Gastrocnemius medialis (tissue), 4 donors: ENCODE measurements at places on chromosomes 1 and 21.

GRCh38 chr1:31036749-31037500 is 28.6 kb downstream of the PUM1 start:
- no peak for DNase-seq

GRCh38 chr21:45421071-45421845 is 16.3 kb downstream of the COL18A1 start:
- no peak for DNase-seq

GRCh38 chr1:47622776-47623556 is 185.1 kb downstream of the FOXD2 start:
- no peak for DNase-seq

- no peak for DNase-seq
These were observed 126.9 kb downstream of the COQ8A start for GRCh38 chr1:227066999-227067398.

- DNase-seq = no peak
These were observed 83.6 kb downstream of the ITPKB start for GRCh38 chr1:226655251-226656163.

GRCh38 chr1:209328196-209328595 is 255.3 kb upstream of the CAMK1G start:
- DNase-seq = no peak

DNA sequence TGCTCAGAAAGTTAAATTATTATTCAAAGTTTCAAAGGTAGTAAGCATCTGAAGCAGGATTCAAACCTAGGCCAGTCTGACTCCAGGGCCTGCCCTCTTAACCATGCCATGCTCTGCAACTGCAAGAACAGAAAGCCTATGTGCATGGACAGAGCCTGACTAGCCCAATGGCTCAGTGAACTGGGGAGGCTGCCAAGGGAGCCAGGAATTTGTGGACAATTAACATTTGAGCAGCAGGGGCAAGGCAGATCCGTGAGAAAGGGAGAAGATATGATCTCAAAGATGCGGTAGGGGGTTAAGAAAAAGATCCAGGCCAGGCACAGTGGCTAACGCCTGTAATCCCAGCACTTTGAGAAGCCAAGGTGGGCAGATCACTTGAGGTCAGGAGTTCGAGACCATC is 6.5 kb upstream of the ATP1A4 start:
- no peak for DNase-seq

DNA sequence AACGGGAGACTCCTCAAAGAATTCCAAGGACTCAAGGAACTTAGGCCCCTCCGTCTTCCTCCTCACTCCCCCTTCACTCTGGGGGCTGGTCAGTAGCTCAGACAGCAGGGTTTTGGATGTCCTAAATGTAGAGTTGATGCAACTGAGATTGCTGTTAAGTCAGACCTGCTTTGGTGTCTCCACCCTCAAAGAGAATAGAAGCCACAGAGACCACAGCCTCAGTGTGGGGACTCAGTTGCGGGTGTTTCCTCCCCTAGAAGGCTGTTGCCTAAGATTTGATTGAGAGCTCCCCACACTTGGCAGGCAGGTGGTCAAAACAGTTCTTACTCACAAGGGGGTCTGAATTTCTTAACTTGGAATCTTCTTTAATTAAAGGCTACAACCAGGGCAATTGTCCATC is 7.6 kb downstream of the MAN1C1 start:
- DNase-seq = no peak

GRCh38 chr1:147821883-147822282 is 61.5 kb upstream of the GJA5 start:
- DNase-seq = no peak

GRCh38 chr1:161824618-161825017 is 58.5 kb downstream of the ATF6 start:
- DNase-seq = no peak

- no peak for DNase-seq
These were observed 57.8 kb downstream of the MROH9 start for GRCh38 chr1:170993151-170993550.

DNA sequence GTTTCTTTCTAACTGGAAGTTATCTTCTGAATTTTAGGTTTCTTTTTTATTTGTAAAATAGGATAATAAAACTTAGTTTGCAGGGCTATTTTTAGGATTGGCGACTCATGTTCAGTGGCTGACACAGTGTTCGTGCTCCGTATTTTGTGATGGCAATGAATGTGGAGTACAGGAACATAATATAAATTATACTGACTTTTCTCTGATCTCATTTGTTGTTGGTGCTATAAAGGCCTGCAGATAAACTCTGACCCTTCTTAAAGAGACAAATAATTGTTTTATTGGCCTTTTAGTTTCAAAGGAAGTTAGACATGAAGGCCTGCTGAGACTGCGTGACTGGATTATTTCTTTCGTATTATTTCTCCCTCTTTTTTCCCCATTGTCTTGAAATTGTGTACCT is 339.6 kb downstream of the PDE4B start:
- DNase-seq = no peak

DNA sequence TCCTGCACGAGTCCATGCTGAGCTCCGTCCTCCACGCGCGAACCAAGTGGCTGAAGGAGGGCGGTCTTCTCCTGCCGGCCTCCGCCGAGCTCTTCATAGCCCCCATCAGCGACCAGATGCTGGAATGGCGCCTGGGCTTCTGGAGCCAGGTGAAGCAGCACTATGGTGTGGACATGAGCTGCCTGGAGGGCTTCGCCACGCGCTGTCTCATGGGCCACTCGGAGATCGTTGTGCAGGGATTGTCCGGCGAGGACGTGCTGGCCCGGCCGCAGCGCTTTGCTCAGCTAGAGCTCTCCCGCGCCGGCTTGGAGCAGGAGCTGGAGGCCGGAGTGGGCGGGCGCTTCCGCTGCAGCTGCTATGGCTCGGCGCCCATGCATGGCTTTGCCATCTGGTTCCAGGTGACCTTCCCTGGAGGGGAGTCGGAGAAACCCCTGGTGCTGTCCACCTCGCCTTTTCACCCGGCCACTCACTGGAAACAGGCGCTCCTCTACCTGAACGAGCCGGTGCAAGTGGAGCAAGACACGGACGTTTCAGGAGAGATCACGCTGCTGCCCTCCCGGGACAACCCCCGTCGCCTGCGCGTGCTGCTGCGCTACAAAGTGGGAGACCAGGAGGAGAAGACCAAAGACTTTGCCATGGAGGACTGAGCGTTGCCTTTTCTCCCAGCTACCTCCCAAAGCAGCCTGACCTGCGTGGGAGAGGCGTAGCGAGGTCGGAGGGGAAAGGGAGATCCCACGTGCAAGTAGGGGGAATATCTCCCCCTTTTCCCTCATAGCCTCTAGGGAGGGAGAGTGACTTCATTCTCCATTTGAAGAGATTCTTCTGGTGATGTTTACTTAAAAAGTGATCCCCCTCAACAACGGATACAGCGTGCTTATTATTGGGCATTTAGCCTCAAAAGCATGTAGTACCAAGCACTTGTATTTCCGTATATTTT is 991 bp downstream of the PRMT6 start:
- DNase-seq = peak; percentile 41

DNA sequence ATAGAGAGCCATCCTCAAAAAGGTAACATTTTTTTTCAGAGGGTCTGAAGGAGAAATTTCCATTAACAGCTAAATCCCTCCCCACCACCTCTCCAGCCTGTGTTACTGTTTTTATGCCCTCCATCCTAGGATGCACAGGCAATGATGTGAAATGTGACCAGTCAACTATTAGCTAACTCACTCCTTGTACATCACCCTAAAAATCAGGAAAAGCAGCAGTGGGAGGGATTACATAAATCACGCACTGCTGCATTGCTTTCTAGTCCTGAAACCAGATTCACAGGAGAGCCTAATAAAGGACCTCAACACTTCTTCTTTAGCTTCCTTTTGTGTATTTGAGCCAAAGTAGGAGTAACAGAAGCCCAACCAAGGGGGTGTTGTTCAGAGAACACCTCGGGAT is 66.3 kb downstream of the LMO4 start:
- DNase-seq = no peak

- DNase-seq = no peak
These were observed 120.7 kb upstream of the KRTAP19-8 start for GRCh38 chr21:31158789-31159581.

DNA sequence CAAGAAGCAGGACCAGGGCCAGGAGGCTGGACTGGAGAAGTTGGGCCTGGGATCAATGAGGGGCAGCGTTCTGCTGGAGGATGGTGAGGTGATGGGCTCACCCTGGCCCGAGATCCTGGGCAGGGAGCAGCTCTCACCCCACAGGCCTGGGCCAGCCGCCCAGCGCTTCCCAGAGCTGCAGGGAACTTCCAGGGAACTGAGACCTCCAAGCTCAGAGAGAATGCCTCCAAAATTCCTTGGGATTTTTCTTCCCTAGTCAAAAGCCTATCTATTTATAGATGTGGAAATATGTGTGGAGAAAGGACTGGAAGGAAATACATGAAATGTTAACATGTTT is 121.2 kb downstream of the SPSB1 start:
- no peak for DNase-seq

- DNase-seq = no peak
These were observed 150.1 kb upstream of the RUNX1 start for GRCh38 chr21:35198982-35199732.

- no peak for DNase-seq
These were observed 136.4 kb upstream of the DEPDC1 start for GRCh38 chr1:68633141-68633919.

DNA sequence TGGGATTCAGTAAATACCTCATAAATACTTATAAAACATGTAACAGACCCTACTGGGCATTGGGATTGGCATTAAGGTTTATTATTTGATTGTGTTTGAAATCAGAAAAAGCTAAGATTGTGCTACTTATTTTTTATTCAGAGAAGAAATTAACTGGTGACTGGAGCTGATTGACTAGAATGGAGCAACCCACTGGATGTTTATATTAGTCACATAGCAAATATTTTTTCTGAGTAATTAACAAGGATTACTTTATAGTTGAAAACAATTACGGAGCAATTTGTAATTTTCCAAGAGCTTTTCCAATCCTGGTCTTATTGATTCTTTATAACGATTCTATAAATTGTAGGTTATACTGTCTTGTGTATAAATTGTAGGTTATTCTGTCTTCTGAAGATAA is 208.7 kb downstream of the HLX start:
- DNase-seq = no peak

GRCh38 chr1:114668373-114668772 is 1.5 kb downstream of the DENND2C start:
- DNase-seq = no peak

DNA sequence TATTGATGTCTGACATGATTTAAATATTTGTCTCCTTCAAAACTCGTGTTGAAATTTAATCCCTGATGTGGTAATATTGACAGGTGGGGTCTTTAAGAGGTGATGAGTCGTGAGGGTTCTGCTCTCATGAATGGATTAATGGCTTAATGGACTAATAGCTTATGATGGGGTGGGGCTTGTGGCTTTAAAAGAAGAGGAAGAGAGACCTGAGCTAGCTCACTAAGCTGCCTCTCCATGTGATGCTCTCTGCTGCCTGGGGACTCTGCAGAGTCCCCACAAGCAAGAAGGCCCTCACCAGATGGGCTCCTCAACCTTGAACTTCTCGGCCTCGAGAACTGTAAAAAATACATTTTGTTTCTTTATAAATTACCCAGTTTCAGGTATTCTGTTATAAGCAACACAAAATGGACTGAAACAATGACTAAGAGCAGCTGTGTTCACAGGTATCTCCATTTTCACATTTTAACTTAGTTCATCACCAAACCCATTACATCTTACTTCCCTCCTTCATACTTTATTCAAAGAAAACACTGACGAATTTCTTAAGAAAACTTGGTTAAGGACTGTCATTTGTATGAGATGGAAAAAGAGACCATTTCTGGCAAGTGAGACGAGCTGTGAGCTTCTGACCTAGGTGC is 12.1 kb upstream of the AIM2 start:
- DNase-seq = no peak

DNA sequence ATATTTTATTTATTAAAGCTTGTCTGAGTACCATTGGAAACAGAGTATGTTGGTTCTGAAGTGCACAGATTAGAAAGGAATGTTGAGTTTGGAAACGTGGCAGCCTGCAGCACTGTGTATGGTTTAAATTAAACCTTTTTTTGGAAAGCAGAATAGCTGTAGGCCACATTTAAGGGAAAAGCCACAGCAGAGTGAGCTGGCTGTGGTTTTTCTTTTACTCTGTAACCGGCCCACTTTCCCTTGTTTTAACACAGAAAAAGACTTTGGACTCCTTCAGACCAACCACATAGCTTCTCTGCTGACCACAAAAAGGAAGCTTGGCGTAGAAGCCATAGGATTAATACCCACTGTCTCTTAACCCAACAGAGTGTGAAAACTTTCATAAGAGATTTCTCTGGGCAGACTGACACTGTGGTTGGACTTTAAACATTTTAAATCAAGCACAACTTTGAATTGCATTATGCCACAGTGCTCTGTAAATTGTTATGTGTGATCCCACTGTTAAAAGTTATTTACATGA is 75.2 kb downstream of the NFIA start:
- DNase-seq = no peak

- DNase-seq = no peak
These were observed 37.3 kb downstream of the MAST2 start for GRCh38 chr1:45840704-45841103.

GRCh38 chr1:168391851-168392681 is 111.4 kb downstream of the TBX19 start:
- DNase-seq = no peak

DNA sequence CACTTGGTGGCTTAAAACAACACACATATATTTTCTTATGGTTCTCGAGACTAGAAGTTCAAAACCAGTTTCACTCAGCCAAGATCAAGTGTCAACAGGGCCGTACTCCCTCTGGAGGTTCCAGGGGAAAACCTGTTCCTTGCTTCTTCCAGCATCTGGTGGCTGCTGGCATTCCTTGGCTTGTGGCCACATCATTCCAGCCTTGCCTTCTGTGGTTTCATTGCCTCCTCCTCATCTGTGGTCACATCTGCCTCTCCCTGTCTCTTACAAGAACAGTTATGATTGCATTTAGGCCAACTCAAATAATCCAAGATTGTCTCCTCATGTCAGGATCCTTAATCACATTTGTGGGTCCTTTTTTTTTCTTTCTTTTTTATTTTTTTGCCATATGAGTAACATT is 240.7 kb upstream of the HOOK1 start:
- DNase-seq = no peak

DNA sequence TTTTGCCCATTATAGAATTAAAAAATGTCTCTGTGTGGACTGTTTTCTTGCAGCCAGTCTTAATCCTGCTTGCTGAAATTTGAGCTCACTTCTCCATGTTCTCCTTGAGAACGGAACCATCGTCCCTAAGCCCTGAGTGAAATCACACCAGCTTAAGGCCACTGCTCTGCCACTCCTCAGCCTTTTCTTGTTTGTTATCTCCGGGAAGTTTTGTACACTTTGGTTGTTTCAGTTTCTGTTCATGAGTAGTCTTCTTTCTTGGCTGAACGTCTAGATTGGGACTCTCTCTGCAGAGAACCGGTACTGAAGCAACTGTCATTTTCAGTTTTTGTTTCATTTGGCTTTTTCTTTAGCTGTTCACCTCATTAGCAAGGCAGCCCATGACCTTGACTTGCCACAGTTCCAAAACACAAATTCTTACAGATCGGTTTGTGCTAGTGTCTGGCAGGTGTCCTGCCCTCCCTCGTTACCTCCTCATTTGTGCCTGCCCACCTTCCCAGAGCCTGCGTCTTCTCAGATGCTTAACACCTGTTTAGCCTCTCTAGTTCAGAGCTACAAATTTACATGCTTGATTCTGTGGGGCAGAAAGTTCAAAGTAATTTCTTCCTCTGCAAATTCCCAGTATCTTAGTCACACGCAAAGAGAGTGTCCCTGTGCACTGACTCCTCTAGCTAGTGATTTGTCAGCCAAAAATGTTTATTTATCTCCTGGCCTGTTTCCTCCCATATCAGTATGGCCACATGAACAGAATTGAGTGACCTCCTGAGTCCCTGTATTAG is 12.4 kb downstream of the PSEN2 start:
- DNase-seq = no peak
